Activated CD4-positive, alpha-beta T cell treated with anti-CD3 and anti-CD28 coated beads, Interleukin-2, amount 10 ng/mL, durations not matched to agents 24 days and 14 days (primary cell): ENCODE measurements at places on chromosomes 5 and 9. TPM values are rescaled to one million over a fixed set of nuclear protein-coding genes. Genes with fewer than 3 reads are reported as not detected.

DNA sequence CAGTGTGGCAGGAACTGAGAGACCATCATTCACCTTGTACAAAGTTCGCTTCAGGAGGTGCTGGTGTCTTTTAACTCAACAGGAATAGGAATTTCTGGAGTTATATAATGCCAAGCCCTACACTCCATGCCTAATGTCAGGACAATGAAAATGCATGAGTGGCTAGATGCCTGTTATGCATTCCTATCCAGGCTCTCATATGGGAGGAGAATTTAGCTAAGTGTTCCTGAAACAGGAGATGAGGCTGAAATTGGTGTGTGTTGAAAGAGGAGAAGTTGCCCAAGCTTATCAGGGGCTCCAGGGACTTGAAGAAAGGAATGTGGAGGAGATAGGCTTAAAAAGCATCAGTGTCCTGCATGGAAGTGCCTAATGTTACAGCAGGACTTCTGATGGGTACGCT, 26.8 kb upstream of the PRUNE2 start:
- DNase-seq = no peak

DNA sequence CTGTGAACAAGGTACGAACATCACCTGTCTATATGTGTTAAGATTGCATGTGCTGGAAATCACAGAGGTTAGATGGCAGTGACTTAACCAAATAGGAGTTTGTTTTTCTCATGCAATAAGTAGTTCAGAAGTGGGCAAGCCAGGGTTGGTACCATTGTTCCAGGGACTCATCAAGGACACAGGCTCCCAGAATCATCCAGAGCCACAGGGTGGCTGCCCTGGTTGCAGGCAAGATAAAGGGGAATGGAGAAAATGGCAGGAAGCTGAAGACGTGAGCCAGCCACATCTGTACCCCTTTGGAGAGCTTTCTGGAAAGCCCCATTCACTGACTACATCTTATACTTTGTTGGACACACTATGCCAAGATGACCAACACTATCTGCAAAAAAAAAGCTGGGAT, 126.0 kb upstream of the IL12B start:
- DNase-seq = no peak

GRCh38 chr5:68305223-68305870, 89.8 kb downstream of the PIK3R1 start:
- DNase-seq = no peak

GNG10 gene
- total RNA-seq = 30.9 and 31.7 TPM in 2 replicates

CXCL14 gene
- total RNA-seq = not detected in 2 replicates
